Thyroid gland (tissue), 4 donors: ENCODE measurements at places on chromosomes 7 and 10. TPM values are rescaled to one million over a fixed set of nuclear protein-coding genes. Genes with fewer than 3 reads are reported as not detected.

- no peaks in the 10 kb centered on the region for H3K36me3 ChIP-seq
- no peak overlapping the region for H3K4me3 ChIP-seq
- H3K27ac ChIP-seq = no peak overlapping the region
- no peak for DNase-seq
- no peaks in the 10 kb centered on the region for H3K27me3 ChIP-seq
- H3K4me1 ChIP-seq = no peaks in the 10 kb centered on the region
Observed at GRCh38 chr10:106395041-106395749, 769.3 kb downstream of the SORCS1 start.

- no peaks in the 10 kb centered on the region for H3K36me3 ChIP-seq
- no peaks in the 10 kb centered on the region for H3K27me3 ChIP-seq
- H3K4me1 ChIP-seq = no peaks in the 10 kb centered on the region
- no peak overlapping the region for H3K27ac ChIP-seq
Observed at GRCh38 chr10:7706534-7707073, 3.5 kb downstream of the ITIH2 start.

The UCMA gene
- not detected for total RNA-seq

GRCh38 chr7:68425377-68425776 lies 1172.9 kb upstream of the AUTS2 start:
- no peak for DNase-seq
- no peak overlapping the region for H3K27ac ChIP-seq
- H3K36me3 ChIP-seq = no peaks in the 10 kb centered on the region
- no peaks in the 10 kb centered on the region for H3K27me3 ChIP-seq
- H3K4me1 ChIP-seq = no peaks in the 10 kb centered on the region

The TMEM120A gene
- total RNA-seq = 25.4 TPM

GRCh38 chr7:2175514-2175913 lies 57.2 kb downstream of the MAD1L1 start:
- no peaks in the 10 kb centered on the region for H3K27me3 ChIP-seq
- H3K27ac ChIP-seq = peak overlapping the region; percentile 29
- DNase-seq = peak; percentile 73
- H3K4me3 ChIP-seq = no peak overlapping the region
- peaks cover 30% of the 10 kb centered on the region for H3K4me1 ChIP-seq
- H3K36me3 ChIP-seq = no peaks in the 10 kb centered on the region

GRCh38 chr10:113047963-113048781 lies 98.1 kb downstream of the TCF7L2 start:
- no peak for DNase-seq
- H3K4me1 ChIP-seq = peaks cover 44% of the 10 kb centered on the region
- H3K27me3 ChIP-seq = no peaks in the 10 kb centered on the region
- H3K36me3 ChIP-seq = no peaks in the 10 kb centered on the region

DNA sequence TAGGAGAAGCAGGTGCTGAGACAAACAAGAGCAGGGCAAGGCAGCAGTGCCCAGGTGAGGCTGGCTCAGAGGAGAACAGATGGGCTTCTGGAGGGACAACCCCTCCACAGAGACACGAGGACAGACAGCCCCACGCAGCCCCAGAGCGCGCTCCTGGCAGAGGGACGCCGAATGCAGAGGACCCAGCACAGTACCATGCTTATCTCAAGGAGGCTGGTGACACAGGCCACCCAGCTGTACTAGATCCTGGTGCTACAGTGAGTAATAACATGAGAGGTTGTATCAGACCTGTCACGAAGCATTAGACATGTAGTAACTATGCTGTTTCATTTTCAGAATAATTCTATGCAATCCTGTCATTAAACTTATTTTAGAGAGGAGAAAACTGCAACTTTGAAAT lies 60.4 kb upstream of the NCAPG2 start:
- no peak overlapping the region for H3K4me3 ChIP-seq
- H3K27ac ChIP-seq = no peak overlapping the region
- no peaks in the 10 kb centered on the region for H3K27me3 ChIP-seq
- H3K4me1 ChIP-seq = peaks cover 15% of the 10 kb centered on the region

DNA sequence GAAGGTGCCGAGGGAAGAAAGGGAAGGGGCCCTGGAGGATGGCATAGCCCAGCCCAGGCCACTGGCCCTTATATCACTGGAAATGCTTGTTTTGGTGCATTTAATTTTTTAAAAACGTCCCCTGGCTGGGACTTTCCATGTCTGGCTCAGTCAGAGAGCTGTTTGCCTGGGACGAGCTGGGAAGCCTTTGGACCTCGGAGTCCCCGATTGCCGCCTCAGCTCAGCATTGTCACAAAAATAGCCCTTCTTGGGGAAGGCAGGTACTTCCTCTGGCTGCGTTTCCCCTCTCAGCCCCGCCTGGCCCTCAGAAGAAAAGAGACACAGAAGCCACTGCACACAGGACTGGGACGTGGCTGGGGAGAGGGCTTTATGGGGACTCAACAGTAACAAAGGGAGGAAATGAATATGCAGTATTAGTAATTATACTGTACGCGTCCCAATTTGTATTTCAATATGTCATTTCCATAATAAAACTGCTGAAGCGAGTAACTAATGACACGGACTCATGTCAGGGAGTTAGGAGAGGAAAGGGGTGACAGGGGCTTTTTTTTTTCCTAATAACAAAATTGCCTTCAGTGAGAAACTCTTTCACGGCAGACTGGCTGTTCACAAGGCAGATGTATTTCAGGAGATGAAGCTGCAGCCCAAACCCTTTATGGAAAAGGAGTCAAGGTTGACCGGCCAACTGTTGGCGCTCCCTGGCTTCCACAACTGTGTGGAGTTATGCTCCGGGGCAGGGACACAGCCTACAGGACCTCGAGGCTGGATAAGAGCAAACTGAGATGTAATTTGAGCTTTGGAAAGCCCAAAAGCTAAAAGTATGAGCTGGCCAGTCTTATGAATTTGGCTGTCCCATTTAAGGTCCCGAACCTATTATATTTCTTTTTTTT lies 31.0 kb upstream of the MXI1 start:
- no peak overlapping the region for H3K27ac ChIP-seq
- H3K4me1 ChIP-seq = no peaks in the 10 kb centered on the region
- H3K4me3 ChIP-seq = no peak overlapping the region

The FOXP2 gene
- 27.9 TPM for total RNA-seq
